ENCODE measurements at places on chromosomes 16 and 17.

DNA sequence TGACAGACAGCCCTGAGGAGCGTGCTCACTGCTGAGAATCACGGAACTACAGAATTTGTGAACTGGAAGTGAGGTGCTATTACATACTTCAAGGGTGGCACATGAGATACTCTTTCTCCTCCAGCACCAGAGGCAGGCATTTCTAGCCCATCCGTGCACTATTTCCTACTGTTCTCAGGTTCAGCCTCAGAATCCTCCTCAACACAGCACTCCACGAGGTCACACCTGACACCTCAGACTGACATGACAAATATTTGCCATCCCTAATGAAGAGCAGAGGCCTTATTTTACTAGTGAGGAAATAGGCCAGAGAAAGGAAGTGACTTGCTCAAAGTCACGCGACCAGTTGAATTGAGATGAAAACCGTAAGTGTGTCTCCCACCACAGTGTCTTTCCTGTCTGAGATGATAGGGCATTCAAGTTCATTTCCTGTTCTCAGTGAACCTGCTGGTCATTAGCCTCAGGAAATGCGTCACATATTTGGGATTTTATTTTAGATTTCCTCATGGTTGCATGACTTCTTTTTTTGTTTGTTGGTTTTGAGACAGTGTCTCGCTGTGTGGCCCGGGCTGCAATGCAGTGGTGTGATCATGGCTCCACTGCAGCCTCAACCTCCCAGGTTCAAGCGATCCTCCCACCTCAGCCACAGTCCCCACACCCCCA lies 23.6 kb downstream of the SEZ6 start:
- no peak for DNase-seq

DNA sequence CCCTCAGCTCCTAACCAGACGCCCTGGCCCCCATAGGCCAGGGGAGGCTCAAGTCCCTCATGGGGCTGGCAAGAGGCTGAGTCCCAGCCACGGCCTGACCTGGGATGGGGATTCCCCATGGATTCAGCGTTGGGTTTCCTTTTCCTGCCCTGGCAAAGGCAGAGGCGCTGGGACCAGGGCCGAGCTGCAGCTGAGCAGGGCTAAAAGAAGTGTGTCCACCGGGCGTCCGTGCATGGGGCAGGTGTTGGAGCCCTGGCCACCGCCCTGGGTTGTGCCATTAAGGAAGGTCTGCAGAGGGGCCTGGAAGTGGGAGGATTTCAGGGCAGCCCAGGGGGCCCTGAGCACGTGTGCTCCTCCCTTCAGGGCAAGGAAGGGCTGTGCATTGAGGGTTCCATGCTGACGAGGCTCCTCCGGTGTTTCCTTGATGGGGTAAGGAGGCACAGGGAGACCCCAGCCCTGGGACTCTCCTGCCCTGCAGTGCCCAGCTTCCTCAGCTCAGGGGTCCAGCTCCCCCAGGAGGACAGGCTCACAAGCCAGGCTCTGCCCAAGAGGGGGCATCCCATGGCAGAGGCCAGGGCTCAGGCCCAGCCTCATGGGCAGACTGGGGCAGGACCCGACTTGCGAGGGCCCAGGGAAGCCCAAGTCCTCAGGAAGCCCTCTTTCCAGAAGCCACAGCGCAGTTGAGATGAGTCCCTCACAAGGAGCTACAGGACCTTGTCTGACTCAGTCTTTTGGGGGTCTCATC lies 10.1 kb downstream of the TBC1D26 start:
- DNase-seq, result no peak

- DNase-seq, result no peak
Measured at GRCh38 chr16:14196011-14196410, 124.9 kb downstream of the MRTFB start.

DNA sequence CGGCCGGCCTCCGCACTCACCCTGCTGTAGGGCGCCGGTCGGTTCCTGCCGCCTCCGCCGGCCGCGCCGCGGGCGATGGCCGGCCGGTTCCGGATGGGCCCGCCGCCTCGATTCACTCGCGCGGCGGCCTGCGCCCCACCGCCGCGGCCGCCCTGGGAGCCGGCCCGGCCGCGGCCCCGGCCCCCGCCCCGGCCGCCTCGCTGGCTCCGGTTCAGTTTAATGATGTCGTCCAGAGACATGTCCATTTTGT lies 158 bp downstream of the ALYREF start:
- DNase-seq, result no peak

DNA sequence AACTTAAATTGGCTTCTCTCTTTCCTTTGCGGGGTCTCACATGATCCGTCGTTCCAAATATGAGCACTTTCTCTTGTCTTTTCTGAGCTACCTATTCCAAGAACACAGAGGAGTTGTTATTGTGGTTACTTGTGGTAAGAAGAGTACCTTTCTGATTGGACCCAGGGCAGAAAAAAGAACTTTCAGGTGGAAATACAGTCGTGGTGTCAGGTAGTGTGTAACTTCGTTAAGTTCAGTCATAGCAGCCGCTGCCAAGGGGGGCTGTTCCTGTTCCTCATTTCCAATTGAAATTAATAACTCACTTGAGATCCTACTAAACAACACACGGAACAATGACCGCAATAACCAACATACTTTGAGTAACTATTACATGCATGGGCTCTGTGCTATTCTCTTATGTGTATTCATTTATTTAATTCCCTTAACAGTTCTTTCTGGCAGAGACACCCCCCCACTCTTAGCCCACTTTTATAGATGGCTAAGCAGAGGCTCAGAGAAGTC lies 681.7 kb downstream of the MAF start:
- no peak for DNase-seq

- peak; percentile 8 for DNase-seq
Measured at GRCh38 chr17:4565209-4566141, 5.1 kb upstream of the GGT6 start.

DNA sequence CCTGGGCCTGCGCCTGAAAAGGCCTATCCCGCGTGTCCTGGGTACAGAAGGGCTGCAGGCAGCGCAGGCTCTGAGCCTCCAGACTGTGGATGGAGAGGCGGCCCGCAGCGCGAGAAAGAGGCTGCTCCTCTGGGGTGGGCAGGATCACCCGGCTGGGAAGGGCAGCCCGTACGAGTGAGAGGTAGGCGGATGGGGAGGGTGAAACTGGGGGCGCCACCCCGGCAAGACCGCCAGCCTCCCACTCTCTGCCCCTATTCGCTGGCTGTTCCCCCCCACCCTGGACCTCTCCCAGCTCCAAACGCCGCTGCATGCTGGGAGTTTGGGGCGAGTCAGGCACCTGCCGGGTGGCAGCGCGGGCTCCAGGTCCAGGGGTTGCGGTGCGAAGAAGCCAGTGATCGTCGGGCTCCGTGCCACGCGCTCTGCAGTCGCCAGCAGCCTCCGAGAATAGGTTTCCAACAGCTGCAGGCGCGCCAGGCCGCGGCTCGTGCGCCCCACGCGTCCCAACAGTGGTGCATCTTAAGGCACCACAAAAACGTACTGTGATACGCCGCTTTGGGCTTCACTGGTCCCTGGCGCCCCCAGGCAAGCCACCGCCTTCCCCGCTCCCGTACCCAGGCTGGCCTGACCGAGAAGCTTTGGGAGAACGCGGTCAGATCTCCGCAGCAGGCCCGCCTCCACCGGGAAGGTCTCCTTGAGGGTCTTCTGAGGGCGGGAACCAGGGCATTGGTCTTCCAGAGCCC lies 1.1 kb downstream of the NOXO1 start:
- DNase-seq, result no peak

GRCh38 chr16:27749946-27750345 lies 200.0 kb downstream of the KATNIP start:
- no peak for DNase-seq

- no peak for DNase-seq
Measured at GRCh38 chr17:2336852-2337543, at the start of gene SGSM2. Gene SGSM2 (plus strand): TSS chr17:2337501. CDS start chr17:2337689, 188 bp downstream.

DNA sequence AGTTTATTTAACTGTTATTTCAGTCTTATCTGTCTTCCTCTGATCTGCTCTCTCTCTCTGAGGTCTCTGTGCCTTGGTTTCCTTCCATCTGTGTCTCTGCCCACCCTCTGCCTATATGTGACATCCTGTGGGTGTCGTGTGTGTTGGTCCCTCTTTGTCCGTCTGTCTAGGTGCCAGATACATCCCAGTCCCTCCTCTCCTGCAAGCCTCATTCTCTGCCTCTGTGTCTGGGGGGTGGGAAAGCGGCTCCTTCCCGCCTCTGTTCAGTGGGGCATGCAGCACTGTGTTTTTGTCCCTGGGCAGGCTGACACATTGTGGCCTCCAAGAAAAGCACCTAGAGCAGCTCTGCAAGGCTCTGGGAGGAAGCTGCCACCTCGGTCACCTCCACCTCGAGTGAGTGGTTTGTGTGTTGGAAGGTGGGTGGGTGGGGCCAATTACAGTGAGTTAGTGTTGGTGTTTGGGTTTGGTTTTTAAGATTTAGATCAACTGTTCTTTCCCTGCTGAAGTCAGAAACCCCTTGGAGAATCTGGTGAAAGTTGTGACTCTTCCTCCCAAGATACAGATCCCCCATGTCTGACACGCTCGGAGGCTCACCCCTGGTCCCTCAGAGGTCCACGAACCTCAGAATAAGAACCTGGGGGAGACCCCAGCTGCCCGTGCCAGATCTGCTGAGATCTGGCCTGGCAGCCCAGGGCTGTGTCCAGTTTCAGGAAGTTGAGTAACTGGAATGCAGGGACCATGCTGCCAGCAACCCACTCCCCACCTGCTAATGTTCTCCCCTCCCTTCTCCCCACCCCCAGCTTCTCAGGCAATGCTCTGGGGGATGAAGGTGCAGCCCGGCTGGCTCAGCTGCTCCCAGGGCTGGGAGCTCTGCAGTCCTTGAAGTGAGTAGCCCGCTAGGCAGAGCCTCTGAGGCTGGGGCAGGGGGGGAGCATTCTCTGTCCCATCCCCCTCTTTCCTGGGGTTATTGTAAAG lies 50.9 kb upstream of the CPNE2 start:
- no peak for DNase-seq

- DNase-seq, result no peak
Measured at GRCh38 chr16:2472885-2473445, 1.9 kb downstream of the NTN3 start.

GRCh38 chr16:71893888-71894228 lies 1.5 kb upstream of the IST1 start:
- DNase-seq, result no peak

- DNase-seq, result no peak
Measured at GRCh38 chr17:82449131-82449882, 1.2 kb downstream of the CYBC1 start.

- no peak for DNase-seq
Measured at GRCh38 chr16:89230255-89230654, 12.8 kb downstream of the ZNF778 start.

GRCh38 chr16:51839727-51840462 lies 688.8 kb upstream of the SALL1 start:
- no peak for DNase-seq

- peak; percentile 99 for DNase-seq
Measured at GRCh38 chr17:66466840-66467367, 164.5 kb downstream of the PRKCA start.

GRCh38 chr16:629833-630248 lies 944 bp upstream of the WFIKKN1 start:
- no peak for DNase-seq

GRCh38 chr16:2825906-2826305 lies 4.2 kb upstream of the ZG16B start:
- no peak for DNase-seq

DNA sequence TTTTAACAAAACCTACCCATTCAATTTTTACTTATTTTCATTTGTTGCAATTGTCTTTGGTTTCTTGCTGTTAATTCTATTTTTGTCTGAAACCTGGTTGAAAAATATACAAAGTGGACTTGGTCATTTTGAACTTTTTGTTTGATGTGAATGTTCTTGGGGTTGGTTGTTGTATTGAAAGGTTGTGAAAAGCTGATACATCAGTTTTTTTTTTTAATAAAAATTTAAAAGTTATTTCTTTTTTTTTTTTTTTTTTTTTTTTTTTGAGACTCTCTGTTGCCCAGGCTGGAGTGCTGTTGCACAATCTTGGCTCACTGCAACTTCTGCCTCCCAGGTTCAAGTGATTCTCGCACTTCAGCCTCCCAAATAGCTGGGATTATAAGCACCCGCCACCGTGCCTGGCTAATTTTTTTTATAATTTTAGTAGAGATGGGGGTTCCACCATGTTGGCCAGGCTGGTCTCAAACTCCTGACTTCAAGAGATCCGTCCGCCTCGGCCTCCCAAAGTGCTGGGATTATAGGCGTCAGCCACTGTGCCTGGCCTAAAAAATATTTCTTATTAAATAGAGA lies 28.9 kb downstream of the WIPF2 start:
- no peak for DNase-seq

DNA sequence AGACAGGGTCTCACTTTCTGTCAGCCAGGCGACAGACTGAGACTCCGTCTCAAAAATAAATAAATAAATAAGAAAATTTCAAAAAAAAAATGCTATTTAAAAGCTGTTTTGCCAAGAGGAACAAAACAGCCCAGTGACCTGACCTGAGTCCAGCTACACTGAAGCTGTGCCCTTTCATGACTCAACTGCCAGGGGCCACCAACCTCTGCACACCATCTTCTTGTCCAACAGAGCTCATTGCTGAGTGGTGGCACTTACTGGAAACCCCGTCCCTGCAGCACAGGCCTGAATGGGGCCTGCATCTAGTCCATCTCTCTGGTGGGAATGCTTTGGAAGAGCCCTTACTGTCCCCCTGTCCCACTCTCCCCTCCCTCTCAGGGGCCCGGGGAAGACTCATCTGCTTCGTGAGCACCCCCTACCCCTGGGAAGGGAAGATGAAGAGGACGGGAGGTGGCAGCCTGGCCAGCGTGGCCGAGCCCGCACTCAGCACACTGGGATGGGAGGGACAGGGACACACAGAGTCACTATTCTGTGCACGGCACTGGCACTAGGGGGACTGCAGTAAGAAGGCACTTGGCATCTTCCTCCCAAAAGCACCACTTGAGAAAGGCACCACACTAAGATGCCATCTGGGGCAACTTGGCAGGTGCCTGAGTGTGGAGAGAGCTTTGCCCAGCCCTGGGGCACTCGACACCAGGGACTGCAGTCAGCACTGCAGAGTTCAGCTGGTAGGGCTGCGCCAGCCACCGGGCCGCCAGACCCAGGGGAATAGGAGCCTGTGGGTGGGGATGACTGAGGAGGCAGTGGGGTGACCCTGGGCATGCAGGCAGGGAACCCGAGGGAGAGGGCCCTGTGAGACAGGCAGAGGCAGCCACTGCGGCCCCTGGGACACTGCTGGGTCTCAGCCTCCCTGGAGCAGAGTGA lies 13.5 kb downstream of the FBXO31 start:
- no peak for DNase-seq

GRCh38 chr16:5502467-5502869 lies 404.9 kb upstream of the EEF2KMT start:
- DNase-seq, result no peak

- no peak for DNase-seq
Measured at GRCh38 chr17:65121368-65121767, 15.8 kb upstream of the RGS9 start.

- DNase-seq, result no peak
Measured at GRCh38 chr17:13919818-13920217, 149.5 kb upstream of the COX10 start.

DNA sequence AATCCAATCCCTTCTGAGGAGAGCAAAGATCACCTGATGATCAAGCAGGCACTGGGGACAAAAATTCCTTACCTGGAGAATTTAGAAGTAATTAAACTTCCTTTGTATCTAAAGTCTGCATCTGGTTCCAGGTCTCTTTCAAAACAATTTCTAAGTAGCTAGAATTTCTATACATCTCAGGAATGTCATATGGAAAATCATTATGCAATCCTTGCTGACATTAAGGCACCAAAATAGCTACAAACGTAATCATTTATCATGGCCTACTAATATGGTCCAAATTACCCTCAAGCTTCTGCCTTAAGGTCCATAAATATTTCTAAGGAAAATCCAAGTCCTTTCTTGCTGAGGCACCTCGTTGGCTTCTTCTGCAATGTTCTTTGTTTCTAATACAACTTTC lies 32.9 kb upstream of the YPEL2 start:
- no peak for DNase-seq

- DNase-seq, result no peak
Measured at GRCh38 chr17:68352041-68352440, 60.7 kb downstream of the ARSG start.

All from GM04503 (cell line).